ENCODE measurements at places on chromosomes 1 and 21. TPM values are rescaled to one million over a fixed set of nuclear protein-coding genes. Genes with fewer than 3 reads are reported as not detected.

GRCh38 chr1:76330991-76331603 lies 256.6 kb downstream of the ST6GALNAC3 start:
- no peak overlapping the region for H3K27ac ChIP-seq
- no peak overlapping the region for H3K4me3 ChIP-seq
- H3K36me3 ChIP-seq: no peaks in the 10 kb centered on the region
- no peaks in the 10 kb centered on the region for H3K27me3 ChIP-seq
- H3K4me1 ChIP-seq: peaks cover 6% of the 10 kb centered on the region

- peaks cover 47% of the 10 kb centered on the region for H3K27me3 ChIP-seq
- peak overlapping the region; percentile 48 for H3K4me3 ChIP-seq
- DNase-seq: peak; percentile 74
- no peaks in the 10 kb centered on the region for H3K4me1 ChIP-seq
- H3K36me3 ChIP-seq: no peaks in the 10 kb centered on the region
Measured at GRCh38 chr21:40841524-40842196, 5.3 kb downstream of the DSCAM start.

GRCh38 chr1:15876357-15877055 lies 29.0 kb downstream of the SPEN start:
- H3K27me3 ChIP-seq: no peaks in the 10 kb centered on the region
- H3K27ac ChIP-seq: no peak overlapping the region
- DNase-seq: no peak
- H3K4me1 ChIP-seq: peaks cover 39% of the 10 kb centered on the region
- no peak overlapping the region for H3K4me3 ChIP-seq

DNA sequence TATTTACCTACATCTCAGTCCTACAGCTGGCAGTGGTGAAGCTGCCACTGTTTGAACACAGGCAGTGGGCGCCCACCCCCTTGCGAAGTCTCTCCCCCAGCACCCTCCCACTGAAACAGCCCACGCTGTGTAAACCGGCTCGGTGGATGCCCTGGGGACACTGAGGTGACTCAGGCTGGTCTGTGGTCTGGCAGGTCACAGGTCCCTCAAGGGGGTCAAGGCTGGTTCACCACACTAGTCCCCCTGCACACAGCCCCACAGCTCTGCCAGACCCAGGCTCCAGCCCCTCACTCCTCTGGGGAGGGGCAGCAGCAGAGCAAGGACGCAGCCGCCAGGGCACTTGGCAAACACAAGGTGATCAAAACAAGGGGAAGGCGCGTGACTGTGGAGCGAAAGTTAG lies 7.6 kb downstream of the CHD5 start:
- DNase-seq: no peak
- H3K27me3 ChIP-seq: peaks cover 95% of the 10 kb centered on the region
- peaks cover 6% of the 10 kb centered on the region for H3K4me1 ChIP-seq
- H3K4me3 ChIP-seq: no peak overlapping the region
- no peaks in the 10 kb centered on the region for H3K36me3 ChIP-seq

DNA sequence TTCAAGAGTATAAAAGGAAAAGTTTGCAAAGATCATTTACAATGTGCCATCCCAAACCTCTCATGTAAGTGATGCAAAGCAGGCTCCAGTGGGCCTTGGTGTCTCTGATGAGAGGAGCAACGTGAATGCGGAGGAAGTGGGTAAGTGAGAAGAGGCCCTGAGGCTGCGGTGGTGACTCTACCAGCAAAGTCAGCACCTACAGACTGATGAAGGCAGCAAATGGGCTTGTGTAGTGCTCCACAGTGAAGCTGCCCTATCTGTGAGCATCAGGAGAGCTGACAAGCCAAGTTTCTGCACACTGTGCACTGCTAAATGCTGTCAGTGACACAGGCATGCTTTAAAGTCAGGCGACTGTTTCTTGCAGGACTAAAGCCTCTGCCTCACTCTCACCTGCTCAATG lies 15.6 kb upstream of the RAP1A start:
- H3K27ac ChIP-seq: peak overlapping the region; percentile 48
- DNase-seq: peak; percentile 89
- H3K4me3 ChIP-seq: no peak overlapping the region
- no peaks in the 10 kb centered on the region for H3K36me3 ChIP-seq
- H3K4me1 ChIP-seq: peaks cover 77% of the 10 kb centered on the region

DNA sequence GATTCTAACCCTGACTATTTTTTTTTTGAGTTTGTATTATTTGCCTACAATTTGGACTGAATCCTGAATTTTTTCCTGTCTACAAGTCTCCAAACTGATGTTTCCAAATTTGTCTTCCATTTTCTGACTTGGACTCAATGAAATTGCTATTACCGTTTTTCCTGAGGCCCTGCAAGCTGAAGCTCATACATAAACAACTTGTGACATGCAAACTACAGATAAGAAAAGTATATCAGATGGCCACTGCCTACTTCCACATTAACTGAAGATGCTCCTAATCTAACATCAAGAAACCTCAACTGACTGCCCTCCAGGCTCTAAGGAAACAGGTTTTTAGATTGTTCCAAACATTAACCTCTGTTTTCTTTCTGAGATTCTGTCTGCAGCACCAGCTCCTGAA lies 51.1 kb upstream of the KLHDC7A start:
- no peak for DNase-seq
- H3K27ac ChIP-seq: no peak overlapping the region
- H3K36me3 ChIP-seq: no peaks in the 10 kb centered on the region
- no peak overlapping the region for H3K4me3 ChIP-seq
- peaks cover 12% of the 10 kb centered on the region for H3K27me3 ChIP-seq

DNA sequence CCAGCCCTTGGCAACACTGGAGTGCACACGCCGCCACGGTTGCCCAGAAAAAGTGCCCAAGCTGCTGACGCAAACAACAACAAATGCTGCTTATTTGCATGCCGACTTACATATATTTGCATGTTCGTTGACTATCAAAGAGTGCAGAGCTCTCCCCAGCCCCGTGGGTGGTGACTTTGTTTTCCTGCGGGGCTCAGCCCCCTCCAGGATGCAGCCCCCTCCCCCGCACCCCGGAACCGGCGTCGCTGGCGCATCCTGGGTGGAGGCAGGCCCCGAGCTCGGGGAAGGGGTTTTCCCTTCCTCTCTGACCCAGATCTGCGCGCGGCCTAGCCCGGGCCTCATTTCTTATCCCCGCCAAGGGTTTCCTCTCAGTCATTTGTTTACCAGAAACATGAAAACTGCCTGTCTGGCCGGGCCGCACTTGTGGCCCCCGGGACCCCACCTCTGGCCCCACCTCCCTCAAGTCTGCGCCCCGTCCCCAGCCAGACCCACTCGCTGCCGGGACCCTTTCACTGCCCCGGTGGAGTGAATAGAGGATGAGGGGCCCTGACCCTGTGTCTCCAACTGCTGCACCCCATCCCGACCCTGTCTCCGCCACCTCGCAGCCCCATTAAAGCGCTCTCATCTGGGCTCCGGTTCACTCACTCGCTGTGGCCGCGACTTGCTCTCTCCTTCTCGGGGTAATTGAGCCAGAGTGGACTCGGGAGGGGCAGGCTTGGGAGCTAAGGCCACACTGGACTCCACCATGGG lies 5.5 kb downstream of the TNFRSF25 start:
- H3K27ac ChIP-seq: peak overlapping the region; percentile 61
- no peaks in the 10 kb centered on the region for H3K27me3 ChIP-seq
- DNase-seq: peak; percentile 86
- H3K4me3 ChIP-seq: peak overlapping the region; percentile 63
- H3K4me1 ChIP-seq: peaks cover 9% of the 10 kb centered on the region
- no peaks in the 10 kb centered on the region for H3K36me3 ChIP-seq

DNA sequence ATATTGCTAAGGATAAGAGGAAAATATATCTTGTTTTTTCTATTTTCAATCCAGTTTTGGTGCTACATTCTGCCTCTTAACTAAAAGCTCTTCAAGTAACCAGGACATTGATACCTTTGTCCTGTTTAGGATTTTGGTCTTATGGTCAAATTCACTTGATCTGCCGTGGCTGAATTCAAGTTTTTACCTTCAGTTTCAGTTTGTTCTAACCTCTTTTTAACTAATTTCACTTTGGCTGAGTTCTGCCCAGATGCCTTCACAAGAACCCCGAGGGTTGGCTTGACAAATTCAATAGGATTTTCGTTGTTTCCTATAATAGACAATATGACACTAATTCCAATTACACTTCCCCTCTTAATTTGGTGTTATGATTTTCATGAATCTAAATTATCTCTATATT lies 84.5 kb upstream of the C1orf21 start:
- H3K4me3 ChIP-seq: no peak overlapping the region
- no peaks in the 10 kb centered on the region for H3K36me3 ChIP-seq
- H3K27me3 ChIP-seq: no peaks in the 10 kb centered on the region
- H3K4me1 ChIP-seq: peaks cover 18% of the 10 kb centered on the region

RNU1-1 gene
- 8,035 TPM for total RNA-seq

- H3K27me3 ChIP-seq: no peaks in the 10 kb centered on the region
- H3K4me1 ChIP-seq: peaks cover 62% of the 10 kb centered on the region
- H3K27ac ChIP-seq: peak overlapping the region; percentile 74
Measured at GRCh38 chr1:156666862-156667609, 10.2 kb downstream of the NES start.

SLC44A3 gene
- 3.1 TPM for total RNA-seq

GRCh38 chr1:174768949-174769348 lies 230.8 kb upstream of the CACYBP start:
- H3K27me3 ChIP-seq: no peaks in the 10 kb centered on the region
- peaks cover 5% of the 10 kb centered on the region for H3K4me1 ChIP-seq
- H3K4me3 ChIP-seq: no peak overlapping the region
- no peaks in the 10 kb centered on the region for H3K36me3 ChIP-seq

DNA sequence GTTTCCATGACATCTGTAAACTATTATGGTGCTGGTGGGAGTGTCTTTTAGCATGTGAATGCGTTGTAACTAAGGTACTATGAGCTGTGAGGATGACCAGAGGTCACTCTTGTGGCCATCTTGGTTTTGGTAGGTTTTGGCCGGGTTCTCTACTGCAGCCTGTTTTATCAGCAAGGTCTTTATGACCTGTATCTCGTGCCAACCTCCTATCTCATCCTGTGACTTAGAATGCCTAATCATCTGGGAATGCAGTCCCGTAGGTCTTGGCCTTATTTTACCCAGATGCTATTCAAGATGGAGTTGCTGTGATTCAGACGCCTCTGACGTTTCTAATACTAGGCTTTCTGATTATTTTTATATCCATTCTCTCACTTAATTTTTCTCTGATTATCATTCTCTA lies 9.4 kb downstream of the NCAM2 start:
- no peaks in the 10 kb centered on the region for H3K27me3 ChIP-seq
- H3K36me3 ChIP-seq: no peaks in the 10 kb centered on the region
- H3K4me3 ChIP-seq: no peak overlapping the region
- no peak for DNase-seq
- no peaks in the 10 kb centered on the region for H3K4me1 ChIP-seq
- H3K27ac ChIP-seq: no peak overlapping the region

- no peaks in the 10 kb centered on the region for H3K36me3 ChIP-seq
- no peaks in the 10 kb centered on the region for H3K27me3 ChIP-seq
- H3K4me1 ChIP-seq: peaks cover 24% of the 10 kb centered on the region
- peak overlapping the region; percentile 26 for H3K27ac ChIP-seq
- H3K4me3 ChIP-seq: no peak overlapping the region
Measured at GRCh38 chr1:58779801-58780382, 4.0 kb downstream of the JUN start.

TTC22 gene
- total RNA-seq: 3.4 TPM

DNA sequence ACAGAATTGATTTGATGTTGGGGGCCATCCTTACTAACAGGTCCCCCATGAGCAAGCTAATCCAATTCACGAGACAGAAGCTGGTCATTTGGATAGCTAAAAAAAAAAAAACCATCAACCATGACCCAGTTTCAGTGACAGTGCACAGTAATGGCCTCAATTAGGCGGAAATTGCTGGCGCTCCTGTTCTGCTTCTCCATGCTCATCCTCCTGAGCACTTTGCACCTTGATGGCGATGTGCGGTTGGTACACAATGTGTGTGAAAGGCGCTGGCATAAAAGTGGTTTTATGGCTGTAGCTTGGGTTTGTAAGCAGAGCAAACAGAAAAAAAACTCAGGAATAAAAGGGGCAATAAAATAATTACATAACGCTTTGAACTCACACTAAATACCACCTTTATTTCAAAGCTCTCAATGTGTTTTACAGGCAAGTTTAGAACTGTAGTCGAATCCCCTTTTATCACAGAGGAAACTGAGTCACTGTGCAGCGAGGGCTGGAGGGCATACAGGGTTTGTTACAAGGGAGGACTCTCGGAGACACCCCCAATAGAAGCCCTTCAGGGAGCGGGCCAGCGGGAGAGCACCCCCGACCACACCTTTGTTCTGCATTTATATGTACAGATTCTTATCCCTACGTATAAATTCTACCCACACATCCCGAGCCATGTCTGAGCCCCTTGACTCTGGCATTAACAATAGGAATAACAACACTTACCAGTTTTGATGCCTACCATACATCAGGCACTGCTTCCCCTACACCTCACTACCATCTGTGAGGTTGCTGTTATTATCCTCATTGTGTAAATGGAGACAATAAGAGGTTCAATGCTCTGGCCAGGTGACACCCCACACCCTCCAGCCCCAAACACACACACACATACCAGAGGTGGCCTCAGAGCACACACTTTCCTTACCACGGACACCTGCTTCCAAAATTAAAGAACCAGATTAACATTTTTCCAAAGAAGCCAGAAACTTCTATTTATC lies 213.5 kb upstream of the IRF2BP2 start:
- H3K36me3 ChIP-seq: no peaks in the 10 kb centered on the region
- DNase-seq: no peak
- no peak overlapping the region for H3K27ac ChIP-seq
- no peaks in the 10 kb centered on the region for H3K27me3 ChIP-seq

- no peak for DNase-seq
- no peaks in the 10 kb centered on the region for H3K4me1 ChIP-seq
- H3K27ac ChIP-seq: no peak overlapping the region
Measured at GRCh38 chr1:223109581-223110026, 33.4 kb downstream of the TLR5 start.

- H3K27ac ChIP-seq: no peak overlapping the region
- H3K36me3 ChIP-seq: peaks cover 16% of the 10 kb centered on the region
- peak; percentile 73 for DNase-seq
- H3K27me3 ChIP-seq: no peaks in the 10 kb centered on the region
- H3K4me3 ChIP-seq: no peak overlapping the region
- H3K4me1 ChIP-seq: peaks cover 2% of the 10 kb centered on the region
Measured at GRCh38 chr21:45506836-45507522, 35.3 kb downstream of the SLC19A1 start.

DNA sequence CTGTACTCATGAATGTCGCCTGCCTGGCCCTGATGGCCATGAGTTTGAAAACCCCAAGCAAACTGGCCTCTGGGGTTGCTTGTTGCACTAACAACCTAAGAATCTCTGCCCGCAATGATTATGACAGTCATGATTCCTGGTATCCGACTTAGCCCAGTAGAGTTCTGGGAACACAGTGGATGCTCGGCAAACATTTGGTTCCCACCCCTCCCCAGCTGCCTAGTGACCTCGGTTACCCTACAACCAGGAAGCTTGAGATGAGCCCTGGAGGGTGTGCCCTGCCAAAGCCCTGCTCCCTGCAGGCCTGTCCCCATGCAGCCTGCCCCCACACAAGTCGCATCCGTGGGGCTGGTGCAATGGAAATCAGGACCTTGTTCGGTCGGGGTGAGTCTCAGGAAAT lies 76.0 kb upstream of the ZBTB40 start:
- no peak overlapping the region for H3K27ac ChIP-seq
- H3K4me3 ChIP-seq: no peak overlapping the region
- DNase-seq: no peak
- H3K27me3 ChIP-seq: no peaks in the 10 kb centered on the region
- H3K36me3 ChIP-seq: no peaks in the 10 kb centered on the region

All from spleen (tissue), 13 donors.